ENCODE measurements at places on chromosomes 7 and 10.

- DNase-seq, result no peak
These were observed 246.0 kb downstream of the ELFN1 start for GRCh38 chr7:1915956-1916600.

- no peak for DNase-seq
These were observed 128.6 kb upstream of the KCTD7 start for GRCh38 chr7:66500087-66500486.

DNA sequence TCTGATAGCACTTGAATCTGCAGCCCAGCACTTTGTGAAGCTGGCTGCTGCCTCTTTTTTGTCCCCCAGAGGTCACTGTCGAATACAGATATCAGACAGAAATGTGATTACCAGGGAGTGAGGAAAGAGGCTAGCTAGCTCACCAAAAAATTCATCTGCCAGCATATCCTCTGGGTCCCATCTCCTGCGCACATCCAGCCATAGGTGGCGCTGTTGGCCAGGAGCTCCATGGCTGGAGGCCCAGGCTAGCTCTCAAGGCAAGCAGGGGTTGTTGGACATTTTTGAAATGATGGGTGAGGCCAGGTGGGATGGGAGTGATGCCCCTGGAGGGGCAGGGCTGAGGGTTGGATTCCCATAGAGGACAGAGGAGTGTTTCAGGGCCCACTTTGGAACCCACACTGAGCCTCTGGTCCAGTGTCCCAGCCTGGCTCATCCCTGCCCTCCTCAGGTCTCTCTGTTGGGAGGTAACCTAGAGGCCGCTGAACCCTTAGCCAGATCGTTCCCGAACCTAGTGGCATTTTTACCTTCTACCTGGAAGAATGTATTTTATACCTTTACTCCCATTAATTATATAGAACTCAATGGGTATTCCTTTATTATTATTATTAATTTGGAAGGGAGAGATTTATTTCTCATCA, 14.8 kb downstream of the DPCD start:
- DNase-seq, result peak; percentile 90

GRCh38 chr10:17851611-17852010, 42.5 kb downstream of the MRC1 start:
- DNase-seq, result no peak

DNA sequence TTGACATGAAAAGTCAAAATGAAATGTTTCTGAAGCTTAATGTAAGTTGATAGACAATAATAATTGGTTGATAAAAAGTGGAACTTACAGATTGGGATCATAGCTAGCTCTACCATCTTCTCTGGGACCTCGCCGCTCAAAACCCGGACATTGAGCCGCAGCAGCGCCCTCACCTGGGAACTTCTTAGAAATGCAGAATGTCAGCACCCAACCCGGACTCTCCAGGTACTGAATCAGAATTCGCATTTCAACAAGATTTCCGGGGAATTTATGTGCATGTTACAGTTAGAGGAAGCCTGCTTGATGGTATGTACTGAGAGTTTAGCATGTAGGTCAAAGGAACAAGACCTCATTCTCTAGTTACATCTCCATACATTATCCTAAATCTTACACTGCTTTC, 36.7 kb upstream of the ABLIM1 start:
- no peak for DNase-seq

DNA sequence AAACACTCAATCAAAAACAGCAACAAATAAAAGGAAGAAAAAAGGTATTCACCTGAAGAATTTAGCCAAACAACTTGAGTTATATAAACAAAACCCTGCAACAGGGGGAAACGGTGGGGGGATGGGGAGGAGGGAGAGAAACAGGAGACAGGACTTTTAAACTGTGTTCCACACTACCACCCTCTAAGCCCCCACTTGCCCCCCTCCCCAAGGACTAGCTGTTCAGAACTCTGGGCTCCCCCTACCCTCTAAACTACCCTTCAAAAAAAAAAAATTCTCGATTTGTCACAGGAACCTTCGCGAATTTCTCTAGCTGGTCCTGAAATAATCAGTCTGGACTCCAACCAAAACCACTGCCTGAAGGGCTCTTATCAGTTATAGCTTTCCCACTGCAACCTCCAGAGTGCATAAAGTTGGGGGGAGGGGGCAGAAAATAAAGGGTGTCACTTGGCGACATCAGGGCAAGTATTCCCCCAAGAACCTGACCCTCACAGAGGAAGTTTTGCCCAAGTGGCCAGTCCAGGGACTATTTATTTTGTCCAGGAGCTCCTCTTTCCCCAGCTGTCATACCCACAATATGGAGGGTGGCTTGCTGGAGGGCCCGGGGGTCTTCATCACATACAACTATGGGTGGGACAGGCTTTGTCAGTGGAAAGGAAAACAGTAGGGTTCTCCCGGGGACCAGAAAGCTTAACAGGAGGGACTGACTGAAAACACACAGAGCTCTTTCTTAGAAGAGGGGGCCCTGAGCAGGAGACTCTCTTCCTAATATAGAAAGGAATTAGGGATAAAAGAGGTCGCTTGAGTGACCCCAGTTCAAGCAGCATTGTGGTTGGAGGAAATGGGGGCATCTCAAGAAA, 1.3 kb downstream of the UBE2H start:
- no peak for DNase-seq

DNA sequence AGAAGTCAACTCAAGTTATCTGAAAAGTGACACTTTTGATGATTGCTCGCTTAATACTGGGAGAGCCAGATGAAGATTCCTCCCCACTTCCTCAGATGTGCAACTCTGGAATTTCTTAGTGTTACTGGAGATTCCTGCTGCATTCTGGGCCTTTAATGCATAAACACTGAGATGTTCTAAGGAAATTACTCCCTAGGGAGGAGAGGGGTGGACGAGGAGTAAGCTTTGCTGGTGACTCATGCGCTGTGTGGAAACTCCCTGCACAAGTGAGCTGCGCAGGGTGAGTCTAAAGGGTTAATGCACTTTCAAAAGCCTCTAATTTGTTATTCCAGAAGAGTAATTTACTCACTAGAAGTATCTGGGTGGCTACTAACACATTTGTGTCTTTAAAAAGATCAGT, 46.3 kb downstream of the EGFR start:
- peak; percentile 92 for DNase-seq

All from AG08395 (cell line).